Stimulated activated CD8-positive, alpha-beta memory T cell treated with anti-CD3 and anti-CD28 coated beads, Interleukin-2, amount 100 ng/mL, for 1 hour (primary cell): ENCODE measurements at places on chromosomes 3 and 15.

DNA sequence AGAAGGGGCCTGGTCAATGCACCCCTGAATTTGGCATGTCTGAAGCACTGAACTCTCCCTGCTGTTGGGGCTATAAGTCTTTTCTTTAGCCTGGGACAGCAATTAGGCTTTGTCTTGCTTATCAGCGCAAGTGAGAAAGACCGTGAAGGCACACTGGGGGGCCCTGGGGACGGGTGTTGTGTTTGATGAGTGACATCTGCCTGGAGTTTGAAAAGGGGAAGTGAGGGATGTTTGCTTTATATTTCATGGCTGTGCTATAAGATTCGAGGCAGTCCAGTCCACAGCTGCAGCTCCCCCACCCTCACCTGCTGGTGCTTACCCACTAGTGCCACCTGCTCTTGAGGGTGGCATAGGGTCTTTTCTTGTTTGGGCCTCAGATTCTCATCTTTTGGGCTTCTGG, 44.8 kb downstream of the CEMIP start:
- no peak for DNase-seq

GRCh38 chr3:151169262-151169947, 33.6 kb downstream of the GPR171 start:
- DNase-seq: no peak

DNA sequence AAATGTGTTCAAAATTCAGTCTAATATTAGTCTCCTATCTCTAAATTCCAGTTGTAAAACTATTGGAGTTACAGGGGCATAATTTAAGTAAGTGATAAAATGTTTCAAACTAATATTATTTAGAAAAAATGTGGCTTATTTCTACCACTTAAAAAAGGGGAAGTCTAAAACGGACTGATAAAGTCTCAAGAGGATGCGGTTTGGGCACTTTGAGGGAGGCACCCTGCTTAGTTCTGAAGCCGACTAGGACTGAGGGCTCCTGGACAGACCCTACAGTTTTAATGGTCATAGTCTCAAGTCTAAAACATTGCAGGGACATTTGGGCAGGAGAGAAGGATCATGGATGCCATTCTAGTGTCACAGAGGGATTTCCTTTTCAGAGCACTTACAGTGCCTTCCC, 566.3 kb downstream of the NR2F2 start:
- no peak for DNase-seq

DNA sequence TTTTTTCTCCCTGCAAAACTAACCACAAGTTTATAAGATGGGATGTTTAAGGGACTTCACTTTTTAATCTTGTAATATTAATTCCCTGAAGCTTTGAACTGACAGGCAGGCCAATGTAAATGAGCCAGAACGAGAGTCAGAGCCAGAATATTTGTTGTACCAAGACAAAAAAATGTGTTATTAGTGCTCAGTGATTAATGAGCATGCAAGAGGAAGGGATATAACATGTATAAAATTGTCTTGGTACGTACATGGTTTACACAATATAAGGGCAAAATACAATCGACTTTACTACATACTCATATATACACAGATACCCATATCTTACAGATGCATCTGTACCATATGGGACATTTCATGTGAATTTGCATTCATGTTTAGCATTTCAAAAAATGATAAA, 331.2 kb downstream of the MECOM start:
- DNase-seq: no peak

DNA sequence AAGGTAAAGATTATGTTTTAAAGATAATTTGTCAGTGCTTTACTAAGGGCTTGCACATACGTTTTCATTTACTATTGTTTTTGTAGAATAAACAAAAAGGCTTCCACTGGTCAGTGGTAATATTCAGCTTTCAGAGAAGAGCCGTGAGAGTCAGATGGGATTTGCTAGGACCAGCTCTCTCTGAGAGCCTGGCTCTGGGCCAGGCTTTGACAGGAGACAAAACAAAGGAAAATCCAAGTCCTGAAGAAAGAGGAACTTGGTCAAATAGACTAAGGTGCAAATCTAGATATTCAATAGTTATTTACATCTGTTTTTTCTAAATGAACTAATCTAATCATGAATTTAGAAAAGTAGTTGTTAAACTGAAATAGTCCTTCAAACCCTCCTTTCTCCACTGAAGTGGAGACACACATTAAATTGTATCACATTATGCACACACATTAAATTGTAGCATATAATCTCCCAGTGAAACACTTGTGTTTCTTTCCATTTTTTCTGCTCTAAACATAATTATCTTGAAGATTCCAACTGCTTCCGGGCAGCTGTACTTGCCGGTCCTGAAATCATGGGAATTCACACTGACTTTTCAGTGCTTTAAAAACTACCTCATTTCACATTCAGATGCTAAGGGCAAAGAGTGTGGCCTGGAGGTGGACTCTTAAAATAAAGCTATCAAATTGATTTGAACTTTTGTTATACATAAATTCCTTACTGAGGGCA, 55.1 kb upstream of the FILIP1L start:
- DNase-seq: no peak

- DNase-seq: no peak
Observed at GRCh38 chr15:39609166-39609916, 28.5 kb downstream of the THBS1 start.

- DNase-seq: no peak
Observed at GRCh38 chr15:91711384-91712033, 142.0 kb upstream of the SLCO3A1 start.

DNA sequence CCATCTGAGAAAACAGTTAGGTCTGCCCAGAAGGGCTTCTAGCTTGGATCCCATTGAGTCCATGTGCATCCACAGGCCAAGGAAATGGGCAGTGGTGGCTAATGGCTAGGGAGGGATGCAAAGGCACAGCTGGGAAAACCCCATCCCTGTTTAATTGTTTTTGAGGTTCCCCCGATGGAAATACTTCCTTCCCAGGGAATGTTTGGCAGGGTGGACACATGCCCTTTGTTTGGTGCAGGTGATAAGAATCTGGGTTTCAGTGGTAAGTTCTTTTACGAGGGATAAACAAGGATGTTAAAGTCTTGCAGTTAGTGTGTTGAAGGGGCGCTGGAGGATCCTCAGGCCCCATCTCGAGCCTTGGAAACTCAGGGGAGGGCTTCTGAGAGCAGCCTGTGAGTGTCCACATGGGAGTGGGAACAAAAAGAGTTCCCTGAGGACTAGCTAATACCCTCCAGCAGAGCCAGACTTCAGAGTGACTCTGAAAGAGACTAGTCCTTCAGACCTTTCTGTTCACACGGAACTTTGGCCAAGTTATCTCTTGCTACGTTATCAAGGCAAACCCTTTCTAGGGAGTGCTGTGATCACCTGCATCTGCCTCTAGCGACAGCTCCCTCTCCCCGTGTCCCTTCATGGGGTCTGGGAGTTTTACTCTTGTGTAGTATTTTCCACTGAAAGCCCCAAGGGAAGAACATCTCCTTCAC, 17.4 kb downstream of the PTPRG start:
- DNase-seq: no peak

DNA sequence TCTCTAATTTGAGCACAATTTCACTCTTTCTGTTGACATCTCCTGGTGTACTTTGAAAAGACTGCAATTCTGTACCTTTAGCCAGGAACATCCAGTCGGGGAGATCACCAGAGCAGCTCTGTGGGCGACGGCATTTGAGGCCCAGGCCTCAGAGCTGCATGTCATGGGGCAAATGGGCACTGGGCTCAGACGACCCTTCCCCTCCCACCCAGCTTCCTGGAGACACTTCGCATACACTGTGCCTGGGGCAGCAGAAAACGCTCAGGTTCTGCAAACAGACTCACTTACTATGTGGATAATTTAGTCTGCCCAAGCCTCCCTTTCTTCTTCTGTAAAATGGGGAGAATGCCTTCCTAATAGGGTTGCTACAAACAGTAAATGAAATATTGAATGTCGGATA, 96.9 kb downstream of the HMG20A start:
- DNase-seq: no peak

DNA sequence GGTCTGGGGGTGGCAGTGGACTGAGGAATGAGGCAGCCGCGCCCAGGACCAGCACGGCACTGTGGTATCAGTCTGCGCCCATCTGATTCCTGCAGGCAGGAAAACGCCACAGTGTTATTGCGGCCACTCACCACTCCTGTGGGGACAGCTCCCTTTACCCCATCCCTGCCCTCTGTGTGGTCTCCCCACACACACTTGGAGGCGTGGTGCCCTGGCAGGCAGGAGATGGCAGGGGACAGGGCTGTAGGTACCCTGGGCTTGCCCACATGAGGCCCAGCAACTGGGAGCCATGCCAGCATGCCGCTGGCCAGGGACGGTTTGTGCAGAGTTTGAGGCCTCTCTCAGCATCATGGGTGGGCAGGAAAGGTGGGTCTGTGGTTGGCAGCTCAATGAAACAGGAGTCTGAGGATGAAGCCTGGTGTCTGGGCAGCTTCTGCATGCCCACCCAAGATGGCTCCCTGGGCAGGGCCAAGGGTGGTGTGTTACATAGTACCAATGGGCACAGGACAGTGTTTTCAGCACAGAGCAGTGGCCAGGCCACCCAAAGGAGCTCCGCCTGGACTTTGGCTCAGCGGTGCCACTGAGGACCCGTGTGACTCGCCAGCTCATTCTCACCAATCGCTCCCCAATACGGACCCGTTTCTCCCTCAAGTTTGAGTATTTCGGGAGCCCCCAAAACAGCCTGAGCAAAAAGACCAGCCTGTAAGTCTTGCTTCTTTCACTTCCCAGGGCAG, 27.2 kb downstream of the ACAA1 start:
- no peak for DNase-seq

DNA sequence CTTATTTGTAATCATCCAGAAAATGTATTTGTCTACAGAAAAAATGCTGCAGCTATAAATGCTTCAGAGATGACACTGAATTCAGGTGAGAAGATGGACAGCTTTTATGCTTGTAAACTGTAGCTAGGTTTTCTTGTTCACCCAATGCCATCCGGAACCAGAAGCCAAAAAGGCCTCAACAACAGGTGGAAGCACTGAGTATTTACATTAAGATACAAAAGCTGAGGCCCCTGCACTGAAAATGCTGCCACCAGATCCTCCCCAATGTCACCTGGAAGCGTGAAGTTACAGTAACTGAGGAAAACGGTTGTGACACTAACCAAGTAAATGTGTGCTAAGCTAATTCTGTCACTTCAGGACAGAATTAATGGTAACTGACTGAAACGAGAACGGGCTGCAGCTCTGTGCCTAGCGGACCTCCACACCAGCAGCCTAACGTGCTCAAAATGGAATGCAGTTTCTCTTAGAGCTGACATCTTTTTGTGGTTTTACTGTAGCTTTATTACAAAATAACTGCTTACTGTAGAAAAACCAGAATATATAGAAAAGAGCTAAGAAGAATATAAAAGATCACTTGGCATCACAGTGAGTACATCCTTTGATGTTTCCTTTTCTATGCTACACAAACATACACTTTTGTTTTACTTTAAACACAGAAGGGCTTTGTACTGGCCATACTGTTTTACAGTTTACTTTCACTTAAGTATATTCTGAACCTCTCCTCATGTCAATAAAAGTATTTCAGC, 7.6 kb downstream of the CHSY1 start:
- no peak for DNase-seq

DNA sequence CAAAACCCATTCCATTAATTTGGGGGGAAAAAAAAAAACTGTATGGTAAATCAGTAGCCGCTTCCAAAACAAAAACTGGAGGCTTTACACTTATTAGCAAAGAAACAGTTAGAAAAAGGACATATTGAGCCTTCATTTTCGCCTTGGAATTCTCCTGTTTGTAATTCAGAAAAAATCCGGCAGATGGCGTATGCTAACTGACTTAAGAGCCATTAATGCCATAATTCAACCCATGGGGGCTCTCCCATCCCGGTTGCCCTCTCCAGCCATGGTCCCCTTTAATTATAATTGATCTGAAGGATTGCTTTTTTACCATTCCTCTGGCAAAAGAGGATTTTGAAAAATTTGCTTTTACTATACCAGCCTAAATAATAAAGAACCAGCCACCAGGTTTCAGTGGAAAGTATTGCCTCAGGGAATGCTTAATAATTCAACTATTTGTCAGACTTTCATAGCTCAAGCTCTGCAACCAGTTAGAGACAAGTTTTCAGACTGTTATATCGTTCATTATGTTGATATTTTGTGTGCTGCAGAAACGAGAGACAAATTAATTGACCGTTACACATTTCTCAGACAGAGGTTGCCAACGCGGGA, 9.4 kb upstream of the RPL24 start:
- no peak for DNase-seq

DNA sequence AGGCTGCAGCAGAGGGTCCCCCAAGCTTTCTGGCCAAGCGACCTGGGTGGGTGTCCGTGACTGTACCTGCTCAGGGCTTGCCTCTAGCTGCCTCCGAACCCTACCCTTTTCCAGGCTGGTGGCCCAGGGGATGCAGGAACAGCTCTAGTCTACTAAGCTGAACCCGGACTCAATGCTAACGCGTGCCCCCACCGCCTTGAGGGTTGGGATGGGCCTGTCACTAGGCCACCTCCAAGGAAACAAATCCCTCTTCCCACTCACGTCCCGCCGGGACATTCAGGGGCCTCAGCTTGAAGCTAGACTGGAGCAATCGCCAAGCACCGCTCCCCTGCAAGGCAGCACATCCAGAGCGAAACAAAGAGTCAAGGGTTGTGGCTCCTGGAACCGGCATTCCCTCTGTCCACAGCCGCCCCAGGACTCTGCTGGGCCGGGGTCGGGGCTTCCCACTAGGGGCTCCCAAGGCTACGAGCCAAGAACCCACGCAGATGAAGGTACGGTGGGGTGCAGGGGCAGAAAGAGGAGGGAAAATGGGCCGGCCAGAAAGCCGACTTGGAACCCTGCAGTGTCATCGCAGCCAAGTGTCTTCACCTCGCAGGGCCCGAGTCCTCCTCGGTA, 2.9 kb downstream of the FBXL22 start:
- DNase-seq: no peak

DNA sequence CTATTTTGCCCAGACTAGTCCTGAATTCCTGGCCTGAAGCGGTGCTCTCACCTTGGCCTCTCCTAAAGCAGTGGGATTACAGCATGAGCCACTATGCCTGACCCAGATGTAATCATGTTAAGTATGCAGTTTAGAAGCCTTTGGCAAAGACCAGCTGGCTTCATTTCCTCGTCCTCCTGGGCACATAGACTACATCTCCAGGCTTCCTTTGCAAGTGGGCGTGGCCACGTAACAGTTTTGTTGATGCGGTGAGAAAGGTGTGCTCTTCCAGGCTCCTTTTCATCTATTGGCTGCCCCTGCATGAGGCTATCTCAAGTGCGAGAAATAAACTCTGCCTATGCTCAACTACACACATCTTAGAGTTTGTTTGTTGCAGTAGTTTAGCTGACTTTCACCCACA, 13.0 kb downstream of the SV2B start:
- no peak for DNase-seq

GRCh38 chr15:68637767-68638404, 59.1 kb downstream of the CORO2B start:
- no peak for DNase-seq

GRCh38 chr3:105417525-105418289, 51.0 kb downstream of the ALCAM start:
- DNase-seq: no peak

GRCh38 chr3:49680493-49681231, 6.5 kb downstream of the APEH start:
- no peak for DNase-seq

DNA sequence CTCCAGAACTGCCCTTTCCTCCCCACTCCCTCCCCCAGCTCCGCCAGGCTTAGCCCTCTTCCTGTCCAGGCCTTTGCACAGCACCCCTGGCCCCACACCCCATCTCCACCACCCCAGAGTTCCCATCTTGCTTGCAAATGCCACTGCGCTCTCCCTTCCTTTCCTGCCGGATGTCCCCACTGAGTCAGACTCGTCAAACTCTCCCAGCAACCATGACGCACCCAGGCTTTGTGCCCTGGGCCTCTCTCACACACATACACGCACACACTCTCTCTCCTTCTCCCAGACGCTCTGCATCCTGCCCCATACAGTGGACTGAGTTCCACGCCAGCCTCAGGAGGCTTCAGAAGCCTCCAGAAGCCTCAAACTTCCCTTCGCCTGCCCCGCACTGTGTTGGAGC, 2.8 kb upstream of the CCDC9B start:
- DNase-seq: no peak
